ENCODE measurements at places on chromosomes 13 and 19.

DNA sequence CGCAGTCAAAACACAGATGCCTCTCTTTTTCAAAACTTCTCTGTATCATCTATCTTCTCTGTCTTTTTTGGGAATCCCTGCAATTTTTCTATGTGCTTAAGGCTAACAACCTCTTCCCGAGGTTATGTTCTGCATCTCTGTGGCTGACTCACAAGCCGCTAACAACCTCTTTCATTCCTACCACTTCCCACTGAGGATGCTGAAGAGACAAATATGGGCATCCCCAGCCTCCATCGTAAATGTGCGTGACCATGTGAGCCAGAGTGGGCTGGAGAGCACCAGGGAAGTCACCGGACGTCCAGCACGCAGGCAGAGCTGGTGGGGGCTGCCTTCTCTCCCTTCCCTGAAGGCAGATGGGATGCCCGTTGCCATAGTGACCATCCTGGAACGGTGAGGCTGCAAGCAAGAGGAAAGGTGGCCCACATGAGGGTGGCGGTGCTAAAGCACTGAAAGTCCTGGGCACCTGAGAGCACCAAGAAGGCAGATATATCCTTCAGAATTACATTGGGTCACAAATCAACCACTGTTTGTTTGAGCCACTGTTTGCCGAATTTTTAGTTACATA, 122.8 kb downstream of the SHISA2 start:
- DNase-seq = peak; percentile 79

GRCh38 chr19:4538601-4538954, 1.3 kb downstream of the LRG1 start:
- DNase-seq = no peak

DNA sequence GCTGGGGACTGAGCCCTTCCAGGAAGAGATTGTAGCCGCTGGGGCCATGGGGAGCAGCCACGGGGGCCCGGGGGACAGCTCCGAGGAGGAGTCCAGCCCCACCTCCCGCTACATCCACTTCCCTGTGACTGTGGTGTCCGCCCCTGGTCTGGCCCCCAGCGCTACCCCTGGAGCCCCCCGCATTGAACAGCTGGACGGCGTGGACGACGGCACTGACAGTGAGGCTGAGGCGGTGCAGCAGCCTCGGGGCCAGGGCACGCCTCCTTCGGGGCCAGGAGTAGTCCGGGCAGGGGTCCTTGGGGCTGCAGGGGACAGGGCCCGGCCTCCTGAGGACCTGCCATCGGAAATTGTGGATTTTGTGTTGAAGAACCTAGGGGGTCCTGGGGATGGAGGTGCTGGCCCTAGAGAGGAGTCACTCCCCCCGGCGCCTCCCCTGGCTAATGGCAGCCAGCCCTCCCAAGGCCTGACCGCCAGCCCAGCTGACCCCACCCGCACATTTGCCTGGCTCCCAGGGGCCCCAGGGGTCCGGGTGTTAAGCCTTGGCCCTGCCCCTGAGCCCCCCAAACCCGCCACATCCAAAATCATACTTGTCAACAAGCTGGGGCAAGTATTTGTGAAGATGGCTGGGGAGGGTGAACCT, 9.6 kb downstream of the IGFLR1 start:
- DNase-seq = no peak

- no peak for DNase-seq
Measured at GRCh38 chr19:13164343-13165161, 14.3 kb downstream of the IER2 start.

- no peak for DNase-seq
Measured at GRCh38 chr13:22357132-22357531, 686.3 kb downstream of the FGF9 start.

- DNase-seq = peak; percentile 86
Measured at GRCh38 chr19:12723641-12724426, at the start of gene TNPO2. TNPO2 (minus strand) TSS chr19:12723932; CDS start chr19:12720977, 2,955 bp downstream.

GRCh38 chr13:113863524-113864272, at the start of gene GAS6:
GAS6 (minus strand) TSS chr13:113864076; CDS start chr13:113863920, 156 bp downstream.
- peak; percentile 70 for DNase-seq

- DNase-seq = no peak
Measured at GRCh38 chr13:44107357-44108121, 227.8 kb downstream of the LACC1 start.

DNA sequence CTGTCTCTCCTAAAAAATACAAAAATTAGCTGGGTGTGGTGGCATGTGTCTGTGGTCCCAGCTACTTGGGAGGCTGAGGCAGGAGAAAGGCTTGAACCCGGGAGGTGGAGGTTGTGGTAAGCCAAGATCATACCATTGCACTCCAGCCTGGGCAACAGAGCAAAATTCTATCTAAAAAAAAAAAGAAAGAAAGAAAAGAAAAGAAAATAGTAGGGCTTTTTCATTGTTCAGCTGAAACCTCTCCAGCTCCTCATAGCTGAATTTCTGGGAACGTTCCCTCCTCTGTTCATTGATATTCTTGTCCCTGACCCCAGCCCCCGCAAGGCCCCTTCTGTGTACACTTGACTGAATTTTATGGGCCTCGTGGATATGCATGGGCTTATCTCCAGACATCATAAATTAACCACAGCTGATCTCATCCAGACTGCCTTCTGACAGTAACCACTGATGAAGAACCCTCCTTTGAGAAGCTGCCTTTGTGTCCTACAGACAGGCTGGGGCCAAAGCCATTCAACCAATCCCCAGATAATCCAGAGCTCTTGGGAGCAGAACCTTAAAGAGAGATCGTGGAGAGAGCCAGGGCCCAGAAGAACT, at the start of gene ELSPBP1:
TSS of gene ELSPBP1 (plus strand) at position 424 of the 594 bp plus-strand sequence. CDS start 14,036 bp downstream, outside the sequence.
- DNase-seq = no peak

DNA sequence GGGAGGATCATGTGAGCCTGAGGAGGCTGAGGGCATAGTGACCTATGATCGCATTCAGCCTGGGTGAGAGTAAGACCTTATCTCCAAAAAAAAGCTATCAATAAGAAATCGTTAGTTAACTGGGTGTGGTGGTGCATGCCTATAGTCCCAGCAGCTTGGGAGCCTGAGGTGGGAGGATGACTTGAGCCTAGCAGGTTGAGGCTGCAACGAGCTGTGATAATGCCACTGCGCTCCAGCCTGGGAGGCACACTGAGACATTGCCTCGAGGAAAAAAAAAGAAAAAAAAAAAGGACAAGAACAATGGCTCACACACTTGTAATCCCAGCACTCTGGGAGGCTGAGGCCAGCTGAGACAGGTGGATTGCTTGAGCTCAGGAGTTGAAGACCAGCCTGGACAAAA, 16.2 kb downstream of the PSPC1 start:
- no peak for DNase-seq

DNA sequence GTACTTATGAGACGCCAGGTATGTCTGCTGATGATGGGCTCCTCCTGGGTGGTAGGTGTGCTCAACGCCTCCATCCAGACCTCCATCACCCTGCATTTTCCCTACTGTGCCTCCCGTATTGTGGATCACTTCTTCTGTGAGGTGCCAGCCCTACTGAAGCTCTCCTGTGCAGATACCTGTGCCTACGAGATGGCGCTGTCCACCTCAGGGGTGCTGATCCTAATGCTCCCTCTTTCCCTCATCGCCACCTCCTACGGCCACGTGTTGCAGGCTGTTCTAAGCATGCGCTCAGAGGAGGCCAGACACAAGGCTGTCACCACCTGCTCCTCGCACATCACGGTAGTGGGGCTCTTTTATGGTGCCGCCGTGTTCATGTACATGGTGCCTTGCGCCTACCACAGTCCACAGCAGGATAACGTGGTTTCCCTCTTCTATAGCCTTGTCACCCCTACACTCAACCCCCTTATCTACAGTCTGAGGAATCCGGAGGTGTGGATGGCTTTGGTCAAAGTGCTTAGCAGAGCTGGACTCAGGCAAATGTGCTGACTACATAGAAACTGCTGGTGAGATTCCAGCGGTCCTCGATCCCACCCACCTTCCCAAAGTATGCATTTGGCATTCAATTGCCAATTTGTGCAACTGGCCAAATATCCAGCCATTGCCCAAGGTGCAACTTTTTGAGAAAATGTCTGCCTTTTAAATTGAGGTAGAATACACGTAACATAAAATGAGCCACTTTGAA, 10.2 kb downstream of the OR2Z1 start:
- no peak for DNase-seq

GRCh38 chr19:40592170-40592569, 9.0 kb upstream of the LTBP4 start:
- peak; percentile 44 for DNase-seq

- no peak for DNase-seq
Measured at GRCh38 chr19:2586196-2586595, 110.3 kb downstream of the GADD45B start.

DNA sequence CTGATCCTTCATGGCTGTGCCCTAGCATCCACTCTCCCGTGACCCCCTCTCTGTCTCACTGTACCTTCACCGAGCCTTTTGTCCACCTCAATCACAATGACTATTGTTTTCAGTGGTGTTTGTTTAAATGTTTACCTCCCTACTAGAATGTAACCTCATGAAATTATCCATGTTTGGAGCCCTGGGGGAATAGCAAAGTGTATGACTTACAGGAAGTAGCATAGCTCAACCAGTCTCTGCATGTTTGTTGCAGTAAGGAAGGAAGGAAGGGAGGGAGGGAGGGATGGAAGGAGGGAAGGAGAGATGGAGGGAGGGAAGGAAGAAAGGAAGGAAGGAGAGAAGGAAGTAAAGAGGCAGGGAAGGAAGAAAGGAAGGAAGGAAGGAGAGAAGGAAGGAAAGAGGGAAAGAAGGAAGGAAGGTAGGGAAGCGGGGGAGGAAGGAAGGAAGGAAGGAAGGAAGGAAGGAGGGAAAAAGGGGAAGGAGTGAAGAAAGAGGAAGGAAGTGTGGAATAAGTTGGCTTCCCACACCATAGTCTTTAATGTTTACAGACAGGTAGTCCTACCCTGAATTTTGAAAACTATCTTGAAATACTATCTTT, 421.4 kb downstream of the COG6 start:
- DNase-seq = no peak

DNA sequence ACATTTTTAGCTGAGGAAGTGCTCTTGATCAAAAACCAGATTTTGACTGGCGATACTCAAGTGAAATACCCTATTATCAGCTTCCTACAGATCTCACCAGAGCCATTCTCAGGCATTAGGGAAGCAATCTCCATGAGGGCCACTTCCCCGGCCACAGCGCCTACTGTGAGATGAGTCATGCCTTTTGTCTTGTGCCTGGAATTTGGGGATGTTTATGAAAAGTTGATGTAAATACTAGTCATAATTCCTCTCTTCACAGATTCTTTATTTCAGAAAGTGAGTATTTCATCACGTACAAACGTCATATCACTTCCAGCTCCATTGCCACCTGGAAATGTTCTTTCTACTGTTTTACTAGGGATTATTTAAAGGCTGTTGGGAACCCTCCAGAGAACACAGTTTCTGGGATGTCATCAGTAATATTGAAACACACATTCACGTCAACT, 25.3 kb upstream of the SLC46A3 start:
- DNase-seq = no peak

DNA sequence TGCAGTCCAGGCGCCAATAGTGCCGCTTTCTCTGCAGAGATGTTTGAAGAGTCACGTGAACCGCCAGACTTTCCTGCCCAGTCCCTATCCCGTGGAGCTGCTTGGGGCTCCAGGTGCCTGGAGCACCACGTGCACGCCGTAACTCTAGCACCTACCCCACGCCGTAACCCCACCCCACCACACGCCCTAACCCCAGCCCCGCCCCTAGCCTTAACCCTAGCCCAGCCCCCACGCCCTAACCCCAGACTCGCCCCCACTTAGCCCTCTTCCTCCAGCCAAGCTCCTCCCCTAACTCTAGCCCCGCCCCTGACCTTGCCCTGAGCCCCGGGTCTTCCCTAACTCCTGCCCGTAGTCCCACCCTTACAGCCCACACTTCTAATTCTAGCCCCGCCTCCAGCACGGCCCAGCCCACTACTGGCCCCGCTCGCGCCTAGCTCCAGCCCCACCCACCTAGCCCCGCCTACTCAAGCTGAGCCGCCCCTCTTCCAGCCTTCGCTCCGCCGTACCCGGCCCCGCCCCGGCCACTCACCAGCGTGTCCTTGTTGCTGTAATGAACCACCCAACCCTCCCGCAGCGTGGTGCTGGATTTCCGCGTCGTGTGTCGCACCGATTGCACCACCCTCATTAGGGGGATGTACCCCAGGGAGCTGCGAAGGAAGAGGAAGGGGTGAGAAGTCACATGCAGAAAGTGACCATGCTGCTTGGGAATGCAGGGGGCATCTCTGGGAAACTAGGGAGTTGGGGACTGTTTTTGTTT, 19.5 kb downstream of the PRKD2 start:
- DNase-seq = no peak

- no peak for DNase-seq
Measured at GRCh38 chr13:68690567-68690966, 1417.1 kb upstream of the ATXN8OS start.

- DNase-seq = no peak
Measured at GRCh38 chr13:44088991-44089413, 209.3 kb downstream of the LACC1 start.

DNA sequence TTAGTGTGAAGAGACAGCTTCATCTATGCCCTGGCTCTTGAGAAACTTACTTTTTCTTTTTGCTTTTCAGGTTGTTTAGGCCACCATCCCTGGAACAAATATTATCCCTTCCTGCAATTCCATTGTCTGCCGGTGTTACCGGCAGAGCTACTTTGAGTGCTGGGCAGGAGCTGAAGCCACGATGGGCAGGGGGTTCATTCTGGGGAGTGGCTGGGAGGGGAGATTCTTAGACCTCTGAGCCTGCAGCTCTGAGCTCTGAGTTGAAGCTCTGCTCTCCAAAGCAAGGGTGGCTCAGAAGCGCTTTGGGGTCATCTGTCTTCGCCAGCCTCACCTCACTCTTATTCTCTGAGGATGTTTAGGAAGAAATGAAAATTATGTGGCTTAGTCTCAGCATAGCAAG, 1066.6 kb upstream of the SLC10A2 start:
- no peak for DNase-seq

DNA sequence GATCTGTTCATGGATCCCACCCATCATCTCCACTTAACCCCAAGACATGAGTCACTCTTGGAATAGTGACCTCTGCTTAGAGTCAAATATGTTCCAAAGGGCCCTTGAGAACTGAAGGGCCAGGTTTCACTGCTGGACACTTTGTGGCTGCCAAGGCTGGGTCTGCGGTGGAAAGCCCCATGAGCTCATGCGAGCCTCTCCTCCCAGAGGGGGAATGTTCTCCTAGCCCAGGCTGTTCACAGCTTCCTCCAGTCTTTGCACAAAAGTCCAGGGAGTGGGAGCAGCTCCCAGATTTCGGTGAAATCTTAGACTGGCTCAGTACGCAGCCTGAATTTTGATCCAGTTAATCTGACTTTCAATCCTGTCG, 732 bp upstream of the DCLK1 start:
- no peak for DNase-seq

GRCh38 chr13:35471706-35472322, 4.7 kb downstream of the MAB21L1 start:
- no peak for DNase-seq

DNA sequence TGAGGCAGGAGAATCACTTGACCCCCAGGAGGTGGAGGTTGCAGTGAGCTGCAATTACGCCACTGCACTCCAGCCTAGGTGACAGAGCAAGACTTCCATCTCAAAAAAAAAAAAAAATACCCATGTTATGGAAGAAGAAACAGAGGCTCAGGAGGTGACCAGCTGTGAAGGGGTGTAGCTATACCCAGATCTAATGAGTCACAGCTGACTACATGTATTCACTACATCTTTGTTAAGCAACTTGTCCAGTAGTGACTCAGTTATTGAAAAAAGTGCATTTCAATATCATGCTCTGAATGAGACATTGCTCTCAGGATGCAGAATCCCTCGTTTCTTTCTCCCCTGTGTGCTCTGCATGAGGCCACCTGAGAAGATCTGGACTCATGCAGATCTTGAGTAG, 16.1 kb upstream of the SPART start:
- no peak for DNase-seq
